ENCODE measurements at places on chromosomes 5 and 9.
A peak's percentile ranks its signal among the peaks of the same experiment; 100 is the strongest.

GRCh38 chr5:18744441-18744840 is 1110.2 kb downstream of the TAF11L14 start:
- no peak for DNase-seq

DNA sequence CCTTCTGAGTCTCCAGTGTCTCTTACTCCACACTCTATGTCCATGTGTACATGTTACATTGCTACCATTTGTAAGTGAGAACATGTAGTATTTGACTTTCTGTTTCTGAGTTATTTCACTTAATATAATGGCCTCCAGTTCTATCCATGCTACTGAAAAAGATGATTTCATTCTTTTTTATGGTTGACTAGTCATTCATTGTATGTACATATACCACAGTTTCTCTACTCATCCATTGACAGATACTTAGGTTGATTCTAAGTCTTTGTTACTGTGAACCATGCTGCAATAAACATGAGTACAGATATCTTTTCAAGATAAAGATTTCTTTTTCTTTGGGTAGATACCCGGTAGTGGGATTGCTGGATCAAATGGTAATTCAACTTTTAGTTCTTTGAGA is 107.1 kb upstream of the CHD1 start:
- DNase-seq, result no peak

GRCh38 chr5:83434946-83435345 is 36.6 kb upstream of the VCAN start:
- DNase-seq, result no peak

DNA sequence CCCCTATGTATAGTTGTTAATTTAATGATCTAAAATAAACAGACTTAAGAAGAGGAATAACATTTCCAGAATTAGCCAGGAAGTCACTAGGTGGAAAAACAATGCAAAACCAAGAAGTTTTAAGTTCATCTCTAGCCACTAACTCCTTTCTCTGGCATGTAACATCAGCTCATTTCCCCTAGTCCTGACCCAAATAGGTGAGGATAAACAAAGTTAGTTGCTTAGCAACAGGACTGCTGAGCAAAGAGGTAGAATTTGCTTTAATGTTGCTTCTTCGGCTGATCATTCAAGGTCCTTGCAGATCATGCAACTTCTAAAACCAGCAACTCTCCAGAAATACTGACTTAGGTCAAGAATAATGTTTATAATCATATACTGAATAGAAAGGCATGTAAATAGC is 675.8 kb downstream of the CETN3 start:
- no peak for DNase-seq

- DNase-seq, result no peak
These were observed 133.8 kb downstream of the PDE4D start for GRCh38 chr5:59759600-59760351.

GRCh38 chr9:113343732-113344231 is 3.7 kb upstream of the WDR31 start:
- peak; percentile 98 for DNase-seq

DNA sequence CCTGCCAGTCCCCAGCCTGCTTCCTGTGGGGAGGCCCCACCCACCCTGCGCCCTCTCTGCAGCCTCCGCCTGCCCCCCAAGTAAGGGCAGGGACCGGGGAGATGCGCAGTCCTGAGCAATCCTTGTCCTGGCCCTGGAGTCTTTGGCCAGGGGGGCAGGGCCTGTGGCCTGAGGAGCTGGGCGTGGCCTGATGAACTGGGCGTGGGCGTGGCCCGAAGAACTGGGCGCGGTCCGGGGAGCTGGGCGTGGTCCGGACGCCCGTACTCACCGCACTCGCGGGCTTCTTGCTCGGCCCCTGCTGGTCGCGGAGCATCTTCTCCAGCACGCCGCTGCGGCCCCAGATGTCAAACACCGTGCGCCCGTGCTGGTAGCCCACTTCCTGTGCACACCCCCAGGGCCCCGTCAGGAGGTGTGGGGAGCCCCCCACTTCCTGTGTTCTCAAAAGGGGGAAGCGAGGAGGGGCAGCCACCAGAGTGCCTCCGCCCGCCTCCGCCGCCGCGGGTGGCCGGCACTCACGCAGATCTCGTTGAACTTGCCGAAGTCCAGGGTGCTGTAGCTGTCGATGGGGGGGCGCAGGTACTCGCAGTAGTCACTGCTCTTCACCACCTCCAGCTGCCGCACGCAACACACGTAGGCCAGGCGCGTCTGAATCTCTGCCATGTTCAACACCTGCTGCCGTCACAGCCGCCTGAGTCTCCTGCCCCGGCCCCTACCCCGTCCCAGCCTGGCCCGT is 2.7 kb upstream of the NSMF start:
- DNase-seq, result peak; percentile 73

DNA sequence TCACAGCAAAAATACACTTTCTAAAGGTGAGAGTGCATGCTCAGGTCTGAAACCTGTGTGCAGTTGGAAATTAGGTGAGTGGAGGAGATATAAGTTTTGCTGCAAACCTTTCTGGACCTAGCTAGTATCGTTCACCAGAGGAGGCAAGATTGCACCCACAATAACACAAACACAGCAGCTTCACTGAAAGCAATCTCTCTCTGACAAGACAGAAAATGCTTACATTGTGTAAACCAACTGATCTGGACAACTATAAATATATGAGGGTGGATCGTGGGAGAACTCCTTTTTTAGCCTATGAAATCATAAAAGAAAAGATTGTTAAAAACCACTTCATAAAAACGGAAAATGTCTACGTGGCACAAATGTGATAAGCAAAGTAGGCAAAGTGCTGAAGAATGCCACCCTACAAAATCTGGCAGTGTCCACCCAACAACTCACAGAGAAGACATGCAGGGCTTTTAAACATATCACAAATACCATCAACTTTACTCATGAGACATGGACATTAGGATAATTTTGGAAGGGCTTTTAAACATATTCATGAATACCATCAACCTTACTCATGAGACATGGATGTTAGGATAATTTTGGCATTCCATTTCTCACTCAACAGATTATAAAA is 134.3 kb downstream of the CDH18 start:
- no peak for DNase-seq

DNA sequence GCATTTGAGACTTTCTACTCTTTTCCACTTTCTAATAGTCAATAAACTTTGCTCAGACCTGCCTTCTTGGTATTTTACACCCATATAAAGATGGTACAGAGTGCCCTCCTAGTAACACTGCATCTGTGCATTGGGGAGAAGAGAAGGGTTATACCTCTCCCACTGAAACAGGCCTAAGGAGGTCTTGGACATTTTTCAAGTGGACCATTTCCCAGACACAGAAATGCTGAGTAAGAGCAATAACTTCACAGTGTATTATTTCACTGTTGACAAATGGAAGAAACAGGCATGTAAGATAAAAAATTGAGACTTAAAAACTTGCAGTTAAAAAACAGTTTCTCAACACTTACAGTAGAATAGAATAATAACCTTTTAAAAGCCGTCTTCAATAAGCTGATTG is 1224.0 kb upstream of the CDH18 start:
- DNase-seq, result no peak

GRCh38 chr9:136019681-136020060 is 58.5 kb upstream of the UBAC1 start:
- DNase-seq, result peak; percentile 58

DNA sequence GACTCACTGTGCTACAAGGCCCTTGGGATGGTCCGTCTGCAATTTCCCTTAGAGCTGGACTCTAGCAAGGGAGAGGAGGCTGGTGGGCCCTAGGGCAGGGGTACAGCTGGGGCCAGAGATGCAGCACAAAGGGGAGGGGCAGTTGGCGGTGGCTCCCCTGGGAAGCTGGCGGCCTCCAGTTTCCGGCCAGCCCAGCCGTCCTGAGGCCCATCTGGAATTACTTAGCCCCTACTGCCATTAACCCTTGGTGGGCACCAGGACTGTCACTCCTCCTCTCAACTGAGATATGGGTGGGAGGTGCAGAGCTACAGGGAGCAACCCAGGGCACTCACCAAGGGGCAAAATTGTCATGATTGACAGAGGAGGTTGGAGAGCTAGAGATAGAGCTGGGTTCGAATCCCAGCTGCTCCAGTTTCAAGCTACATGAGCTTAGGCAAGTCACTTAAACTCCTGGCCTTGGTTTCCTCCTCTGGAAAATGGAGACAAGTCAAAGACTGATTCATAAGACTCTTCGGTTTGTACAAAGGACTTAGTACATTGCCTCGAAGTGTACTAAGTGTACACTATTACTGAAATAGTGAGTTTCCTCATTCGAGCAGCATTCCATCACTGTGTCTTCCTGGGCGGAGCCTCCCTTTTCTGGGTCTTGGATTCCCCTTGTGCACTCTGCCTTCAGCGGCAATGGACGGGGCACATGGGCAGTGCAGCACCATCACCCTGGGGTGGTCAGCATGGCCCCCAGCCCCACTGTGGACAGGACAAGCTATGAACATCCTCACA is 2.7 kb upstream of the PDGFRB start:
- DNase-seq, result no peak

DNA sequence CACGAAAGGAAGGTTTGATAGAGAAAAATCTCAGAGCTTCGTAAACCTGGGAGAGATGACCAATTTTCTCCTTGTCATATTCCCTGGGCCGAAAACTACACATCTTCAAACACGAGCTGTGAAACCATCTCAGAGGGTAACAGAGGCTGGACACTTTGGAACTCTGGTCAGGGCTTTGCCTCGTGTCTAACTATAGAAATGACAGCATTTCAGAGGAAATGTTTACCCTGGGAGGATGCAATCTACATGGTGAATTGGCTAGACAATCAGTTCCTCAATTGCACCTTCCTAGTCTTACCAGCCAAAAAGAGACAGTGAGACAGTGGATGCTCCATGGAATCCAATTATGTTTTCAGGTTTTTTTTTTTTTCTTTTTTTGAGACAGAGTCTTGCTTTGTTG is 108.6 kb upstream of the PPP1R2B start:
- DNase-seq, result no peak

DNA sequence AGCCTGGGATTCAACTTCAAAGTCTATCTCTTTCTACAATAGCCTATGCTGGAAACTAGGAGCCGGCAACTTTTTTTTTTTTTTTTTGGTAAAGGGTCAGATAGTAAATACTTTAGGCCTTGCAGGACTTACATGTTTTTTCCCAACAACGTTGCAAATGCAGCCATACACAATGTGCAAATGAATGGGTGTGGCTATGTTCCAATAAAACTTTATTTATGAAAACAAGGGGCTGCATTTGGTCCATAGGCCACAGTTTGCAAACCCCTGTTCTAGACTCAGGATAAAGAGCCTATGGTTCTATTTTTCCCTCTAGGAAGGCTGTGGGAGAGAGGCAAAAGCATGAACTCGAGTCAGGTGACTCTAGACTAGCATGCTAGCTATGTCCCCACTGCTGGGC is 189.1 kb downstream of the GABBR2 start:
- DNase-seq, result no peak

DNA sequence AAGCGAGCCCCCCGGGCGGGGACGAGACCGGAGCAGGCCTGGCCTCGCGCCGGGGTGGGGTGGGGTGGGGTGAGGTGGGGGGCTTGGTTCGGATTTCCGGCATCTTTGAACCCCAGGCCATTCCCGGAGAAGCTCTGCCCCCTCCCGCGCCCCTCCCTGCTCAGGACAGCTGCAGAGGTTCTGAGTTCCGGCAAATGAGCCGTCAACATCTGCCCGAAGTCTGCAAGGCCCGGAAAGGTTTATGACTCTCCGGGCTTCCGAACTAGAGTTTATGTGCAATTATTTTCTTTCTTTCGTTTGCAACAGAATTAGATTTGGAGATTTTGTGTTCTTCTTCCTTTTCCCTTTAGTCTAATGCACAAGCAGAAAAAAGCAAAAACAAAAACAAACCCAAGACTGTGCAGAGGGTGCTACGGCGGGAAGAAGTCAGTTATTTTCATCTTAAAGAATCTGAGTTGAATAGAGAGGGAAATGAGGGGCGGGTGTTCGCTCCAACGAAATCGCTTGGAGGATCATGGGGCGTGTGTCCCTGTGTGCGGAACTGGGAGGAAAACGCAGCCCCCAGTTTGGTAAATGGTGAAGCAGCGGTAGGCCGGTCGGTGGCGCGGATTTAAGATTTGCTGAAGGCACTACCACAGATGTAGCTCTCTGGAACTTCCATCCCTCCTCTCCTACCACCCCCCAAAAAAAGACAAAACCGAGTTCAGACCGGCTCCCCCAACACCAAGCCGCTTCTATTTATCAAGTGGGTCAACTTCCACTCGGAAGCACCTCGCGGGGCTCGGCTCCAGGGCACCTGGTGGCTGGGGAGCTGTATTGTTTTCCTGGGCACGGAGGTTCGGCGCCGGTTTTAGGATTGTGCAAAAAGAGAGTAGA is 4.8 kb downstream of the LHX2 start:
- no peak for DNase-seq
